ENCODE measurements at places on chromosomes 3 and 15. TPM values are rescaled to one million over a fixed set of nuclear protein-coding genes. Genes with fewer than 3 reads are reported as not detected.

GOLIM4 gene
- total RNA-seq: 39.2 TPM

DNAJA4 gene
- total RNA-seq: 0.86 TPM

GABRG3 gene
- 0.03 TPM for total RNA-seq

PP2D1 gene
- not detected for total RNA-seq

DUOXA1 gene
- total RNA-seq: not detected

FAM98B gene
- 5.5 TPM for total RNA-seq

IL20RB gene
- 6.9 TPM for total RNA-seq

CCDC39 gene
- total RNA-seq: not detected

POMGNT2 gene
- total RNA-seq: 5.2 TPM

GOLGA8O gene
- 3.2 TPM for total RNA-seq

DUOXA2 gene
- total RNA-seq: not detected

LINGO1 gene
- total RNA-seq: 0.86 TPM

MAP6D1 gene
- 0.65 TPM for total RNA-seq

MCF2L2 gene
- 0.13 TPM for total RNA-seq

SPESP1 gene
- 0.48 TPM for total RNA-seq

KCNAB1 gene
- total RNA-seq: 0.23 TPM

NANOGP8 gene
- 0.45 TPM for total RNA-seq

GPR149 gene
- total RNA-seq: not detected

PPP1R14D gene
- total RNA-seq: not detected

CIB2 gene
- 0.20 TPM for total RNA-seq
